ENCODE measurements at places on chromosomes 5 and 9.

- no peak for DNase-seq
Observed at GRCh38 chr5:3619579-3619978, 23.9 kb downstream of the IRX1 start.

- no peak for DNase-seq
Observed at GRCh38 chr5:4189317-4189716, 593.7 kb downstream of the IRX1 start.

- DNase-seq = no peak
Observed at GRCh38 chr5:4258170-4258569, 662.5 kb downstream of the IRX1 start.

GRCh38 chr5:77946381-77947040 lies 170.4 kb upstream of the TBCA start:
- DNase-seq = no peak

- no peak for DNase-seq
Observed at GRCh38 chr9:125969868-125970267, 222.7 kb downstream of the PBX3 start.

GRCh38 chr9:83012168-83012921 lies 50.6 kb downstream of the RASEF start:
- no peak for DNase-seq

DNA sequence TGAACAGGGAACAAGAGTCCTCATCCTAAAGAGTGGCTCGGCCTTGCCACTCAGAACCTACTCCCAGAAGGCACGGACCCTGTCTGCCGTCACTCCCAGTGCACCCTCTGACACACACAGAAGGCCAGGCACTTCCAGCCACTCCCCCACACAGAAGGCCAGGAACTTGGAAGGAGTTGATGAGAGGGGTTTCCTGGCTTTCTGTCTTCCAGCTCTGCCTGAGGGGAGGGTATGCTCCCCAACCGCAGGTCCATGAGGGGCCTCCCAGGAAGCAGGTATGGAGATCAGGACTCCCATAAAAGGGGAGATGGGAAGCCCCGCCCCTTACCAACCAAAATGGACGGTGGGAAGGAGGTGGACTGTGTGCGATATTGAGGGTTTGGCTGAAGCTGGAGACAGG lies 247.6 kb upstream of the IRX4 start:
- DNase-seq = no peak

GRCh38 chr9:135002336-135002735 lies 84.6 kb upstream of the FCN1 start:
- no peak for DNase-seq

- DNase-seq = no peak
Observed at GRCh38 chr5:57417971-57418370, 64.6 kb downstream of the ACTBL2 start.

DNA sequence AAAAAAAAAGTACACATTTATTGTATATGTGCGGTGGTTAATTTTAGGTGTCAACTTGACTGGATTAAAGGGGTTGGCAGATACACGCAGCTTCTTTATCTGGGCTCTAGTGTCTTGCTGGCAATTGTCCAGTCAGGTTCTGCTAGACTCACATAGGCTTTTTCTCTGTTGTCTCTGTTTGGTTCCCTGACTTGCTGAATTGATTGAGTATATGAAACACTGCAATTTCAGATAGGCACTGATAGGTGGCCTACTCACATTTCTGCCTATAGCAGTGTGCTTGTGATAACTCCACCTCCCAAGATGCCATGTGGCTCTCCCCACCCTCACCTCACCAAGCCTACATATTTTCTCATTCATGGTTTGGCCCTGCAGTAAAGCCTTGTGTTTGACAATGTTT lies 52.5 kb downstream of the AOPEP start:
- DNase-seq = peak; percentile 17

- DNase-seq = no peak
Observed at GRCh38 chr5:143198332-143198731, 205.2 kb downstream of the NR3C1 start.

- no peak for DNase-seq
Observed at GRCh38 chr9:83060556-83060955, 2.4 kb downstream of the RASEF start.

DNA sequence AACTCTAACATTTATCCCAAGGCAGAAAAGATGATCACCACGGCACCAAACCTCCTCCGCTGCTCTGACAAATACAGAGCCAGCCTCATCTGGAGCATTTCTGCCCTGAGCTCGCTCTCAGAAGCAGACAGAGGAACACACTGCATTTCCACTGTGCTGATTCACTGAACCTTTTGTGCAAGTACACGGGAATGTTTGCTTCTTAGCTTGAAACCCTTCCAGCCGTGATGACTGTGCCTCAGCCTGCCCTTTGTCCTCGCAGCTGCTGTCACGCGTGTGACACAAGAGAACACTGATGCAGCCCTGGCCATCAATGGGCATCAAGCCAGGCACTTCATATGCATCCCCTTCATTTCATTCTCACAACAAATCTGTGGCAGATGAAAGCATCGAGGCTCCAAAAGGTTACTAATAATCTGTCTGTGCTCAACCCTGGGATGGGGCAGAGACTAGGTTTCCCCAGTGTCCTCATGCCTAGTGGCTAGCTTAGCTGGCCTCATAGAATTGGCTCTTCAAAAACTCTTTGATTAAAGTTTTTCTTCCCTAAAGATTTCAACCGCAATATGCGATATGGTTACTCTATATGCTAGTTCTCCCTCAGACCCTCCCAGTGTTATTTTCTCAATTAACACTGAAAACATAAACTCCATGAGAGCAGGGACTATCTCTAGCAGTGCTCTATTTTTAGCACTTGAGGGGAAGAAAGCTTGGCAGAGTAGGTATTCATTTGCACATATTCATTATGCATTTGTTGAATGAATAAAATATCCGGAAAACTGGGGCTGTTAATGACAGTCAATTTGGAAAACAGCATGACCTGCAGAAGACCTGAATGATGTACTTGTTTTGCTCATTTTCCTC lies 7.3 kb downstream of the CDC14B start:
- DNase-seq = no peak

- DNase-seq = no peak
Observed at GRCh38 chr9:93024986-93025630, 33.4 kb upstream of the SUSD3 start.

DNA sequence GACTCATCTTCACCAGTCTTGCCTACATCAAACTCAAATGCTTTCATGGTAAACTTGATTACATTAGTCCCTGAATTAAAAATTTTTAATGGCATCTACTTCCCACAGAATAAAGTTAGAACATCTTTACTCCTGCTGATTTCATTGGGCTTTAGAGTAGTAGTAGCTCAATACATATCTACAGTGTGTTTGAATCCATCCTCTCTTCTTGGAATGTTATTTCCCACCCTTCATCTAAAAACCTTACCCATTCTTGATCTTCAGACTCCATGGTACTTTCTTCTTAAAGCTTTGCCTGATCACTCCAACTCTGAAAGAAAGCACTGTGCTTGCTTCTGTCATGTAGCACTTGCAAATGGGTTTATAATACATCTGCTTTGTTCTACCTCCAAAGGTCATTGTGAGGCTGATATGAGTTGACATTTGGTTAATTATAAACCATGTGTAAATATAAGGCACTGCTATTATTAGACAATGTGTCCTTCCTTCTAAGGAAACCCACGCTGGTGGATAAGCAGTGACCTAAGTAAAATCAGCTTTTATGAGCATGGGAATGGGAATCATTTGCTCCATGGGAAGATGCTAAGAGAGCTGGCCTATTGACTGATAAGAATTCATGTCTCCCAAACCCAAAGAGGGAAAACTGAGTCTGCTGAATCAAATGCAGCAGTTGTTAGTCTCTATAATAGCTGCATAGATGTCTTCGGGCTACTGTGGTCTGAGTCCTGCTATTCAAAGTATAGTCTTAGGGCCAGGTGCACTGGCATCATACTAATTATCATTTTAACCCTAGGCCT lies 7.5 kb upstream of the PRLR start:
- no peak for DNase-seq

- no peak for DNase-seq
Observed at GRCh38 chr5:31148959-31149475, 44.5 kb upstream of the CDH6 start.

DNA sequence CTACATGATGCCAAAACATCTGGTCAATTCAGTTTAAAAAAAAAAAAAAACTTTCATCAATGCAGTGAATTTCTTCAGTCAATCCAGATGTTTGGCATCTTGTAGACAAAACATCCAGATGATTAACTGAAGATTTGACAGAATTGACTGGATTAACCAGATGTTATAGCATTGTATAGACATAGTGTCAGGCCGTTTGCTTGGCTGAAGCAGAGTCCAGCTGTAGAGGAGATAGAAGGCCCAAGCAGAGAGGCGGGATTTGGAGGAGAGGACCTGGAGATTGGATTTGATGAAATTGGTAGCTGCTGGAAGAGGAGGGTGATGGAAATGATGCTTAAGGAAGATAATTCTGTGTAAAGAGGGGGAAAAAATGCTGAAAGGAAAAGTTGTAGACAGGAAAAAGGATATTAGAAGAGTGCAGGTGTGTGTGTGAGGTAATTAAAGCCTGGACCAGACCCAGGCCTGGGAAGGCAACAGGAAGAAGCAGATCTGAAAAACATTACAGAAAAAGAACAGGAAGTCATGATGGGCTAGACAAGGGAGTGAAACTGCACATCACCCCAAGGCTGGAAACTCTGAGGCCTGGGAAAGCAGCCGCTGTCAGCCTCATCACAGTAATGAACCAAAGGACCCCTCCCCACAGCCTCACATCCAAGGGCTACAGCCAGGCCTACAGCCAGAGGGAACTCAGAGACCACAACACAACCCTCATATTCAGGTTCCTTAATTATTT lies 258.3 kb downstream of the CWC27 start:
- DNase-seq = no peak

- no peak for DNase-seq
Observed at GRCh38 chr9:116941266-116941665, 254.2 kb downstream of the TRIM32 start.

GRCh38 chr5:75042522-75042921 lies 9.8 kb downstream of the GCNT4 start:
- DNase-seq = no peak

GRCh38 chr9:92637886-92638620 lies 31.9 kb downstream of the IPPK start:
- no peak for DNase-seq

GRCh38 chr5:158699298-158699880 lies 400.3 kb downstream of the EBF1 start:
- no peak for DNase-seq

GRCh38 chr9:135906291-135907005 lies 898 bp downstream of the CAMSAP1 start:
- no peak for DNase-seq

DNA sequence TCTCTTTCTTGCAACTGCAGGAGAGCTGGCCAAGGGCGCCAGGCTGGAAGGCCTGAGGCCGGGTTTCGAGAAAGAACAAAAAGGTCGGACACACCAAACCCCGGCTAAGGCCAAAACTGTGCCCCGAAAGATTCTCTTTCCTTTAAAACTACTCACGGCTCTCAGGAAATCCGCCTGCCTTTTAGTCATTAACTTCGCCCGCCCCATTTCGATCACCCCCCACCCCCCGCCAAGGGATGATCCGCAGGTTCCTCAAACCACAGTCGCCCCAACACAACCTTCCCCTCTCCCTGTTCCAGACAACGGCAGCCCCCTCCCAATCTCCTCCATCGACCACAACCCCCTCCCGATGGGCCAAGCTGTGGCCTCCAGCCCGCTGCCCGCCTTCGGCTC lies 536 bp downstream of the FEM1C start:
- no peak for DNase-seq

DNA sequence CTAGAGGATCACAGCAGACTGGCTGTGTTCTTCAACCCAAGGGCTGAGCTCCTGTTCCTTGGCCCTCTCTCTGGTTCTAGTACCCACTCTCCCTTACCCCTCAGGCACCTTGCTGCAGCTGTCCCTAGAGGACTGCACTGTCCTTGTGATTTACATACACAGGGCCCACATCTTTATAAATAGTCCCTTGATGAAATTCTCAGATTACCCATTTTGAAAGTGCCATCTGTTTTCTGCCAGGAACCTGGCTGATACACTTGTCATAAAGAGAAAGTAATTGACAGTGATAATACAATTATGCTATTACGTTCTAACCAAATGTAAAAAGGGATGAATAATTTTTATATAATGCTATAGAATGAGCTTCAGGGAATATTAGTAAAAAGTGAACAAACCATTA lies 16.5 kb upstream of the SPARC start:
- no peak for DNase-seq

DNA sequence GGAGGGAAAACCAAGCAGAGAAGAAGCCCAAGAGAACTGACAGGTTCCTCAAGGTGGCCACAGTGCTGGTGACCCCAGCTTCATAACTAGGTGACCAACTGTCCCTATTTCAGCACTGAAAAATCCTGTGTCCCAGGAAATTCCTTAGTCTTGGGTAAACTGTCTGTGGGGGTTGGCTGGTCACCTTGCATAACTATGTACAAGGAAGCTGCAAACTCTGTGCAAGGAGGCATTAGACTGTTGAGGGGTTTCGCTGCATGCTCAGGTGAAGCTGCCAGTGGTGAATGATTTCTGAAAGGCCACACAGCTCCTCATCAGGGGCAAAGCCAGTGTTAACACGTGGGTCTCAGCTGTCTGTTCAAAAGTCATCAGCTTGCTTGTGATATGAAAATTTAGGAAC lies 36.9 kb downstream of the PCSK5 start:
- no peak for DNase-seq

- DNase-seq = no peak
Observed at GRCh38 chr9:134776080-134776796, 104.4 kb upstream of the FCN2 start.

DNA sequence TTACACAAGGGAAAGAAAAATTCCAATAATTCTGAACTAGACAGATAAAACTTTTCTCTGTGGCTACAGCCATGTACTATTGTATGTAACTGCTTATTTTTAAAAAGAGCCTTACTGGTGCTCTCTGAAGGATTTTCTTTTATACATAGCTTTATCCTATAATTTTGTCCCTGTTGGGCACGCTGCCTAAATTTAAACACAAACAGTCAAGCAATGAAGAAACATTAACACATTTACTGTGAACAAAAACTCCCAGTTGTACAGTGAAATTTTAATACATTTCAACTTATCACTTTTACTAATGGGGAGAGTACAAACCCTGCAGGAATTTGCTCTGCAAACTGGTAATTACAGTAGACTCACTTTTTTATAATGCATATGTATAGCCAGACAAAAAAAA lies 273.3 kb downstream of the BNC2 start:
- DNase-seq = no peak

GRCh38 chr5:10584714-10585517 lies 21.0 kb downstream of the ANKRD33B start:
- peak; percentile 3 for DNase-seq

GRCh38 chr9:132583584-132584304 lies 1.3 kb downstream of the BARHL1 start:
- DNase-seq = no peak

- no peak for DNase-seq
Observed at GRCh38 chr9:115378241-115378640, 260.3 kb upstream of the TNC start.
